T-cell (primary cell): ENCODE measurements at places on chromosomes 3 and 15. TPM values are rescaled to one million over a fixed set of nuclear protein-coding genes. Genes with fewer than 3 reads are reported as not detected.

- peaks cover 51% of the 10 kb centered on the region for H3K4me1 ChIP-seq
- H3K27me3 ChIP-seq: no peaks in the 10 kb centered on the region
- no peak for DNase-seq
- no peak overlapping the region for H3K4me3 ChIP-seq
- no peak overlapping the region for H3K27ac ChIP-seq
Measured at GRCh38 chr3:10187290-10187876, 22.7 kb downstream of the IRAK2 start.

GABRB3 gene
- 0.54 TPM for total RNA-seq

SIDT1 gene
- 44.9 TPM for total RNA-seq

- no peak overlapping the region for H3K4me3 ChIP-seq
- no peak for DNase-seq
- H3K4me1 ChIP-seq: no peaks in the 10 kb centered on the region
- H3K36me3 ChIP-seq: no peaks in the 10 kb centered on the region
- H3K27me3 ChIP-seq: no peaks in the 10 kb centered on the region
- no peak overlapping the region for H3K27ac ChIP-seq
Measured at GRCh38 chr3:52428151-52429005, 16.5 kb downstream of the SEMA3G start.

DNA sequence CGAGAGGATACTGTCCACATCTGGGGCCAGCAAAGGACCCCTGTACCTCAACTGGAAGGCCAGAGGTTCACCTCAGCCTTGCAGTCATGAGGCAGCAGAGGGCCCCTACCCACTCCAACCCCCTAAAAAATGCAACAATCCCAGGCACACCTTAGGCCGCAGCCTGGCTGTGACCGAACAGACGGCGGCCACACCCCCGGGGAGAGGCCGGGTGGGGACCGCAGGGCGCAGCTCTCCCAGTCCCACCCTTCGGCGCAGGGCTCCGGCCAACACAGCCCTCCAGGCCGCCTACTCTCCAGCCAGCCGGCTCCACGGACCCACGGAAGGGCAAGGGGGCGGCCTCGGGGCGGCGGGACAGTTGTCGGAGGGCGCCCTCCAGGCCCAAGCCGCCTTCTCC lies 457 bp upstream of the DNAJA4 start:
- H3K4me1 ChIP-seq: peaks cover 23% of the 10 kb centered on the region
- H3K36me3 ChIP-seq: no peaks in the 10 kb centered on the region
- DNase-seq: no peak
- H3K27ac ChIP-seq: peak overlapping the region; percentile 17

CCDC39 gene
- total RNA-seq: not detected

GRCh38 chr3:71907996-71908395 lies 123.0 kb upstream of the PROK2 start:
- H3K36me3 ChIP-seq: no peaks in the 10 kb centered on the region
- H3K27me3 ChIP-seq: peaks cover 8% of the 10 kb centered on the region
- H3K27ac ChIP-seq: no peak overlapping the region
- H3K4me1 ChIP-seq: no peaks in the 10 kb centered on the region
- no peak for DNase-seq
- H3K4me3 ChIP-seq: no peak overlapping the region

- no peaks in the 10 kb centered on the region for H3K36me3 ChIP-seq
- no peak for DNase-seq
- no peaks in the 10 kb centered on the region for H3K27me3 ChIP-seq
- H3K4me1 ChIP-seq: no peaks in the 10 kb centered on the region
Measured at GRCh38 chr3:69712269-69712668, 27.0 kb upstream of the MITF start.
